Glomerular endothelial cell (primary cell): ENCODE measurements at places on chromosomes 7 and 10. TPM values are rescaled to one million over a fixed set of nuclear protein-coding genes. Genes with fewer than 3 reads are reported as not detected.

The ABCF2 gene
- total RNA-seq, result 58.3 and 59.3 TPM in 2 replicates

The PKD2L1 gene
- total RNA-seq, result not detected in 2 replicates

The ANKRD1 gene
- 168 and 436 TPM in 2 replicates for total RNA-seq

The HOXA9 gene
- 14.8 and 36.1 TPM in 2 replicates for total RNA-seq

The SRGN gene
- 380 and 694 TPM in 2 replicates for total RNA-seq

The SUN3 gene
- 0.64 TPM in 1 of 2 replicates, not detected in the other for total RNA-seq
